Motor neuron (in vitro differentiated cells): ENCODE measurements at places on chromosomes 4 and X. TPM values are rescaled to one million over a fixed set of nuclear protein-coding genes. Genes with fewer than 3 reads are reported as not detected.

Gene PWWP3B
- 3.5 and 4.2 TPM in 2 replicates for total RNA-seq

Gene WDR44
- total RNA-seq, result 16.8 and 17.5 TPM in 2 replicates

Gene DIPK2B
- total RNA-seq, result 0.38 and 0.53 TPM in 2 replicates

Gene SSX4
- 0.33 TPM in 1 of 2 replicates, not detected in the other for total RNA-seq

DNA sequence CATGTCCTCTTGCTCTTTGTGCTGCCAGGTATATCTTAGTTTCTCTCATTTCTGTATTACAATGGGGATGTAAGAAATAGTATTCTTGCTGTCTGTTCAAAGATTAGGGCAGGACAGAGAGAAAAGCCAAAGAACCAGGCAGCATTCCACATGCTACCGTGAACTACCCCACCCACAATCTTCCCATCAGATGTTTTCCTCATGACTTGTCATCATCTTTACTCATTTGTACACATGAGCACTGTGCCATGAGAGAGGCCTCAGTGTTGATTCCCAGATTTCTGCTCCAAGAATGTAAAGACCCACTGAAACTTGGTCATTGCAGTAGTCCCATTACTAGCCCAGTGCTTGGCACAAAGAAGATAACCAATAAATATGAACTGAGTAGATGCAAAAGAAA is 354.6 kb upstream of the RASGEF1B start:
- no peak for ATAC-seq

DNA sequence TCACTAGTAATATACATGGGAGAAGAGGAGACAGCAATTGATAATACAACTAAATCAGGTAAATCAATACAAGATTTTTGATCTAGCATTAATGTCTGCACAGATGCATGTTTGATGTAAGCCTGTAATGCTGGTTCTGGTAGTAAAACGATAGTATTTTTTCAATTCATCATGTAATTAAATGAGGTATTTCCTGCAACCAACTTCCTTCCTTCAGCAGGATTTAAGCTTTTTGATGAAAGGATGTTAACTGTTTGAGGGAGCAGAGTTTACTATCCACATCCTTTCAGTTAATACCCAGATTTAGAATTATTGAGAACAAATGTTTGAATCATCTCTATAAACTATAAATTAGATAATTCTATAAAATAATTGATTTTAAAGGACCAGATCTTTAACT is 31.4 kb upstream of the NFKB1 start:
- ATAC-seq, result no peak

DNA sequence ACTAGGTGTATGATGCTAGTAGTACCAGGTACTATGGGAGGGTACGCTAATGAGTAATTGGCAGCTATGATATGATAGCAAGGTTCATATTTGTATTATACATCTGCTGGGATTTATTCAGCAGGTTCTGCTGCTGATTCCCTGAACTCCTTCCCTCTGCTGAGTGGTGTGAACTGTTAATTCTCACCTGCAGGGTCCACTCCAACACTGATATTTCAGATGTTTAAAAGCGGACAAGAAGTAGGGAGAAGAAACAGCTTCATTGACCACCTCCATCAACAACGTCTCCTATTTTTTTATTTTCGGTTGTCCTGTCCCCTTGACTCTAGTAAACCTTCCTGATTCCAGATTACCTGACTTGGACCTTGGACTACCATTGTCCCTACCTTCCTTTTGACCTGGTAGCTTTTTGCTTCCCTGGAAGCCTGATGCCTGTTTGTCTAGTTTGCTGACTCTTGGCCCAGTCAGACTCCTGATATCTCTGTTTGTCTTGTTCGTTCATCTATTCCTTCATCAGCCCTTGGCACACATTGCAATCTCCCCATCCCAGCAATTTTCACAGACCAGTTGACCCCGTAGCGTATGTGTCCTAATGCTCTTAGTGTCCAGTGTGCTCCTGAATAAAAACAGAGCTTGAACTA is 34.0 kb upstream of the RNF128 start:
- no peak for ATAC-seq

GRCh38 chrX:13515211-13515930 is 54.0 kb upstream of the EGFL6 start:
- ATAC-seq, result no peak

DNA sequence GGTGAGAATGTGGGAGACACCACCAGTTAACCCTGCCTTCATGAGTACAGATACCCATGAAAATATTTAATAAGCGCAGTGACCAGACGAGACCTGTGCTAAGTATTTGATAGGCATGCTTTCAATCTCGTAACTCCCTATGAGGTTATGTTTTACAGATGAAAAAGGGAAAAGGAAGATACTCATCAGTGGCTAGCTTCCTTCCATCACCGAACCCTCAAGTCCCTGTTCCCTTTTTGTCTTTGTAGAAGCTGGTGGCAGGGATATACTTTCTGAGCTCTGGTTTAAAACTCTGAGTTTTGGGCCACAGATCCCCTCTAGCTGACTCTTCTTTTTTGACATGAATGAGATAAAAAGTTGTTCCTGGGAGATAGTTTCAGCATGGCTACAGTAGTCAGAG is 26.3 kb downstream of the AFF1 start:
- ATAC-seq, result no peak

- no peak for ATAC-seq
Measured at GRCh38 chr4:113500424-113500823, 261.1 kb downstream of the CAMK2D start.

DNA sequence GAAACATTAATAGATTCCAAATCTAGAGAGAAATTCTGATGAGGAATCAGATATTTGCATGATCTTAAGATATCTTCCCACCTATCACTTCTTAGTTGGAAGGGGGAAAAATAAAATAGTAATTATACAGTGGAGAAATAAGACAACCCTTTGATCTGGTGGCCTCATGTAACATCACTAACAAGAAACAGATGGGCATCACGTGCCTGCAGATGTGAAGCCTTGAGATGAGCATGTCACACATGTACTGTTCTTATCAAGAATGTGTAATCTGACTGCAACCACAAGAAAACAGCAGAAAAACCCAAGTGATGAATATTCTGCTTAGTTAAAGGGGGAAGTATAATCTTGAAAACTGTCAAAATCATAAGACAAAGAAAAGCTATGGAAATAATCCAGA is 31.4 kb upstream of the NKX6-1 start:
- no peak for ATAC-seq

- ATAC-seq, result no peak
Measured at GRCh38 chrX:15973299-15973698, 118.7 kb upstream of the AP1S2 start.

DNA sequence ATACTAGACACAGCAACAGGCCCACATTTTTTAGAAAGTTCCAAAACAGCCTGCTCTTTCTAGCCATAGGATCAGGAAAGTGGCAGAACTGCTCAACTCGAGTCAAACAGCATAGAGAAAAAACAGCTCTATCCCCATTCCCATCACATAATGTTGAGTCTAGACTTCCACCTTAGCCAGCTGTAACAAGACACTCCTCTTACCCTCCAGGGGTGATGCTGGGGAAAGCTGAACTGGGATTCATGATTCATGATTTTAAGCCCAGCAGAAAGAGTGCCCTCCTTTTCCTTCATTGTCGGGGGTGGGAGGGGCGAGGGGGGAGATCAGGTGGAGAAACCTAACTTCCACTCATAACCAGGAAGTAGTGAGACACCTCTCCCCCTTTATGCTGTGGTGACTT is 86.1 kb downstream of the CENPC start:
- ATAC-seq, result no peak

DNA sequence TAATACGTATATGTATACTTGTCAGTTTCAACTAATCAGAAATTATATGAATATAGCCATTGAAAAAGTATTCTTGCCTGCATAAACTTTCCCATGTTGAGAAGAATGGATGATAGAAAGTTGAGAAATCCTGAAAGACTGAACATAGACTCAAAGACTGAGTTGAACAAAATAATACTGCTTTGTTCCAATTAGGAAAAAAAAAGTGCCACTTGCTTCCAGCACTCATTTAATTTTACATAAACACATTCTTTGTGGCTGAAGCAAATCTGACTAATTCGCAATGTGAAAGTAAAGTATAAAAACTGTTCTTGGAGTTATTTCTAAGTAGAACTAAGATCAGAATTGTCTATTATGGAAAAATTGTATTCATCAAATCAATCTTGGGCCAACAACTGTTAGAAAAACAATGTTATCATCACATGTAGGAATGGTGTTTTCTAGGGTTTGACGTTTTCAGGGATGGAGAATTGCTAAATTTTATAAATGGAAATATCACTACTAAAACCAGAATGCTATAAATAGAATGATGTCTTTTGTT is 2334.6 kb downstream of the PCDH7 start:
- ATAC-seq, result no peak

- no peak for ATAC-seq
Measured at GRCh38 chrX:108000751-108001150, 18.6 kb upstream of the TEX13B start.

GRCh38 chrX:120514236-120514635 is 45.1 kb upstream of the LAMP2 start:
- ATAC-seq, result no peak

DNA sequence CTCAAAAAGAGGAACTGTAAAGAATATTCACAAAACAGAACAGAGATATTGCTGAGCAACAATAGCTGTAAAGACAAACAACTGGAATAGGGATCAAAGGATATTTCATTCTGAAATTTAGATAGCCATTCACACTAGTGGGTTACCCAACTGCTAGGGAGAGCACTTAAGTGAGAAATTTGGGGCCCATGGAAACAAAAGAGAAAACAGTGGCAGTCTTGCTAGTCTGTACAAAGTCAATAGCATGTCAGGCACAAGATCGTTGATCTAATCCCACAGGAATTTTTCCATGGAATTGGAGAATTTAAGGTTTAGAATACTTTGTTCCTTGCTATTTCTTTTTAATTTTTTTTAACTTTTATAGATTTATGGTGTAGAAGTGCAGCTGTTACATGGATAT is 467.0 kb downstream of the PCDH18 start:
- no peak for ATAC-seq

DNA sequence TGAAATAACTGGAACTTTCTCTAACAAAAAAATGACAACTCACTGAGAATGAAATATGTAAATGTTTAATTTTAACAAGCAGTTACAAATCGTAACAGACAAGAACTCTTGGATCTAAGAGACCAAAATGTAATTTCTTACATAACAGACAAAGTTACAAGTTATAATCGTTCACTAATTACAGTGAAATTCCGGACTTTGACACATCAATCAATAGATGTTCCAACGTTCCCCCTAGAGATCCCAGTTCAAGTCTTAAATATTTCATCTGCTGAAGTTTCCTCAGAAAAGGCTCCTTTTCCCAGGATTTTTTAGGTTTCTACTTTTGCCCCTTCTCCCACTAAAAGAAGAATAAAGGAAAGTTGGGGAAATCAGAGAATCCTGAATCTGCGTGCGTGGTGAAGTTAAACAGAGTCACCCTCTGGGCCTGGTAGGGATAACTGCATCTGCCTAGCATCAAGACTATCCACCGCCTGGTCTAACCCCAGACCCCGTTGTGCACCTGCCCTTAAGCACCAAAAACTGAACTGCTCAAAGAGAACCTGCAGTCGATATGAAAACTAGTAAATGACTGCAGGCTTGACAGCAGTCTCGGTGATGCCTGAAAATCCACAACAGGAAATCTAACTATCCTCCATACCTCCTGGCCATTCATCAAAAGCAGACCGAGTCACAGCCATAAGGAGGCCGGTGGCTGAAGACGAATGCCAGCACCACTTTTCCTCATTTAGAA is 2.3 kb downstream of the IRF2 start:
- ATAC-seq, result no peak

DNA sequence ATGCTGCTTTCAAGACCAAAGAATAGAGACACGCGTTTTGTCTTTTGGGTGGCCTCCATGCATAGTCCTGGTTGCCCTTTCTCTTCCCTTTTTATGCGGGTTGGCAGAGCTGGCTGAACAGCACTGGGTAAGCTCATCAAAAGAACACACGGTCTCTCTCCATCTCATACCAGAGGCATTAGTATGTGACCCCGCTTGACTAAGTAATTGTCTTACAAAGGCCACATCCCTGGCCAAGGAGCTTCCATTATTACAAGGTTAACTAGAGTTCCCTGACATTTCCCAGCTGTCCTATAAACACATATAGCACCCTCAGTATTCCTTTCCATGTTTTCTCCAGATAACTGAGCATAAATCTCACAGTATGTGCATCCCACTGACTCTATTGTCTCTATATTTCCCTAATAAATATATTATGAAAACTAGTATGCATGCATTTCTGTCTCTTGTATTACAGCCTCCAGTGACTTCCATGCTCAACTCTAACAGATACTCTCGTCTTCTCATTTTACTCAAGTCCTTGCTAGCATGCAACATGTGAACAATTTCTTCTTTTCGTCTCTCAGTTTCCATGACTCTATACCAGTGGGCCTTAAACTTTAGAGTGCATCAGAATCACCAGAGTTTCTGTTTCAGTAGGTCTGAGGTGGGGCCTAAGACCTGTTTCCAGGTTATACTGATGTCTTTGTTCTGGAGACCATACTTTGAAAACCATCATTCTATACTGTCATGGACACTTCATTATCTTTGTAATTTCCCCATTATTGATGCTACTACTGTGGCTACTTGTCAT is 247.7 kb upstream of the ARSJ start:
- no peak for ATAC-seq

DNA sequence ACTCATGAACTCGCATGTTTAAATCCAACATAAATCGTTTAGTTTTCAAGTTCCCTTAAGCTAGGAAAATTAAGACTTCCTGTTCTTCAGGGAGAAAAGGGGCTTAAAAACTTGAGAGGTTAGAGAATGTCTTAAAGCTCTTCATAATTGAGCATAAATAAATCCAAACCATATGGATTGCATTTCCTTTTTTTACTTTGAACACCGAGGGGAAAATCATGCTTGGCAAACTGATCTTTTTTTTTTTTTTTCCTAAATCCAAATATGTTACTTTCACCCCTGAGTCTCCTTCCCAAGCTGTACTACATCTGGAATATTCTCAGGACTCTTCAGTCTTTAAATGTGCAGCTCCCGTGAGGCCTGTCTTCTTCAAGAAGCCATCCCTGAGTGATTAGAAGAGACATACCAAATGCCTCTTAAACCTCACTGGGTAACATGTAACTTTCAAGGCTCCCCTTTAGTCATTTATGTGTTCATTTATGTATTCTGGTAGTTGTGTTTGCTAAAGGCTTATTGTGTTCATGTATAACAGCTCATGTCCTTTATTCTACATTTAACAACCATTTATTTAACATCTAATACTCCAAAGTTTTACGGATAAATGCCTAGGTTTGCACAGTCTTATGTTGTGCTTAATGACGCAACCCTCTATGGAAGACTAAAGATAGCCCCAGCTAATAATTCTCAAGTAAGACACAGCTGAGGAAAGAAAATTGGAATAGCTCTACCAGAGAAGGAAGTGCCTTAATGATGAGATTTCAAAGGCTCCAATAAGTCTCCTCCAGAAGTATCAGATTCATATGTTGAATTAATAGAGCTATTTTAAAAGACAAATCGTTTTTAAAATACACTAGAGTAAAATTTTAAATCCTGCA is 107.0 kb downstream of the AGTR2 start:
- ATAC-seq, result no peak

GRCh38 chrX:350534-351323 is 32.1 kb upstream of the GTPBP6 start:
- ATAC-seq, result no peak
